Epithelial cell of esophagus (primary cell): ENCODE measurements at places on chromosomes 7 and 10.

- DNase-seq: no peak
Observed at GRCh38 chr10:129896860-129897200, 67.2 kb downstream of the EBF3 start.

- DNase-seq: no peak
Observed at GRCh38 chr7:41878309-41879295, 175.7 kb upstream of the INHBA start.

DNA sequence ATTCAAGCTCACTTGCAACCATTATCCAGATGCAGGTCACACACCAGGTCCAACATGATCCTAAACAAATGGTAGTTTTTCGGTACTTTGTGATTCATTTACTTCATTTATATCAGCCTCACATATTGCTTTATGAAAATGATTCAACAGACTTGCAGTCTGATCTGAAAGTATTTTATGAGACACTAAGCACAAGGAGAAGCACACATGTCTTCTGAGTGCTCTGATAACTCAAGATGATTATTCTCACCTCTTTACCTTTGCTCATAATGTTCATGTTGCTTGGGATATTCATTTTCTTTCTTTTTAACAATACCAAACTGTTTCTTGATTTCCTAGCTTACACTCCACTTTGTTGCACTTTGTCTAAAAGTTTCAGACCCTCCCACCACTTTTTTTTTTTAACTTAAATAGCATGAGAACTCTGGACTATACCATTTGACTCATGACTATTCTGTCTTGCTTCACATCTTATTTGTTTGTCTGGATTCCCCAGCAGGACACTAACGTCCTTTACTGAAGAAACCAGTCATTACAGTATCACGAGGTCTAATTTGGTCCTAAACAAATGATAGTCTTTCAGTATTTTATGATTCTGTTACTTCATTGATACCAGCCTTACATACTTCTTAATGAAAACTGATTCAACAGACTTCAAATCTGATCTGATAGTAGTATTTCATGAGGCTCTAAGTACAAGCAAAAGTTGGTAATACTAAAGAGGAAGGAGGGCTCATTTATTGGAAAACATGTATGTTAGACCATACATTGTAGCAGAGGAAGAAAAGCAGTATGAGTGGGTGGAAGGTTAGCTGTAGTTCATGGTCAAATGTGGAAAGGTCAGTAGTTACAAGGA, 171.8 kb upstream of the AHR start:
- no peak for DNase-seq

DNA sequence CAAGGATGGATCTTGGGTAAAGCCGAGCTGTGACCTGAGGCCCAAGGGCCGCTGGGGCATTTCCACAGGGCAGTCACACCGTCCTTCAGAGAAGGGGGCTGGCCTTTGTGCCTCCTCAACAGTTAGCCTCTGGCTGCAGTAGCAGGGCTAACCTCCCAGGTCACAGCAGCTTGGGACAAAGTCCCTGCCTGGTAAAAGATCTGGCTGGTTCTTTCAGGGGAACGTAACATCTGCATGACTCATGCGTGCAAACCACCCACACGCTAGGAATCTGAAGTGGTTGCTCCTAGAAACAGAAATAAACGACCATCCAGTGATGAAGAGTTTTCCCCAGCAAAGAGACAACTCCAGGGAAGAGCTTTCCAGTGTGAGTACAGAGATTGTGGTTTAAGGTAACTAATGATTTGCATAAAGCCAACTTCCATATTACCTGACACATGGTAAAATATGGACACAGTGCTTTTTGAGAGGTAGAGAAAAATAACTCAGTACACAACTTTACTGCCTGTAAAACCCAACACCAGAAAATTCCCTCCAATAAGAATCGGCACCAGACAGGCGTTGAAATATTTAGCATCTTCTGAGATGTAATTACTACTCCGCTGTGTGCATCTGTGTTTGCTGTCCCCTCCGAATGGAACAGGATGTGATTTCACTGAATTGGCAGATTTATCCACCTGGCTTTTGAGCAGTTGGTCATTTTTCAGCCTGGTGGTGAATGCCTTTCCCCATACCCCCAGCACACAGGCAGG, 84.9 kb upstream of the ADRB1 start:
- peak; percentile 74 for DNase-seq

GRCh38 chr10:12205082-12205481, 9.1 kb downstream of the CDC123 start:
- DNase-seq: no peak
